Left ventricle myocardium inferior (tissue), 1 donor: ENCODE measurements at places on chromosomes 1 and 21.

DNA sequence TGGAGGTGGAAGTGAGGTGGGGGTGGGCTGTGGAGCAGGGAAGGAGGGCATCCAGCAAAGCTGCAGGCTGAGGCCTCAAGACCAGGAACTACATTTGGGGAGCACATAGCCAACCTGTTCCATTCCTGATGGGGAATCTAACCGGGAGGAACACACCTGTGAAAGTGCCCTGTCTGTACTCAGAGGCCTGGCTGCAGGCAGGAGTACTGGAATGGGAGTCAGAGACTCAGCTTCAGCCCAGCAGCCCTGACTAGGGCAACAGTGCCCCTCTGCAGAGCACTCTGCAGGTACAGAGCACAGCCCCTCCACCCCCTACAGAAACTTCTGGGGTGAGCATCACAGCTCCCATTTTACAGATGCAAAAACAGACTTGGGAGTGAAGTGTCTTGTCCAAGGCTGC lies 126.4 kb downstream of the DMRTB1 start:
- H3K27ac ChIP-seq, result no peak overlapping the region
- H3K4me3 ChIP-seq, result no peak overlapping the region

- no peak overlapping the region for H3K4me3 ChIP-seq
- H3K27ac ChIP-seq, result no peak overlapping the region
- H3K27me3 ChIP-seq, result peaks cover 83% of the 10 kb centered on the region
- H3K36me3 ChIP-seq, result no peaks in the 10 kb centered on the region
- no peaks in the 10 kb centered on the region for H3K4me1 ChIP-seq
These were observed 553.6 kb downstream of the PTPRU start for GRCh38 chr1:29789910-29790247.

DNA sequence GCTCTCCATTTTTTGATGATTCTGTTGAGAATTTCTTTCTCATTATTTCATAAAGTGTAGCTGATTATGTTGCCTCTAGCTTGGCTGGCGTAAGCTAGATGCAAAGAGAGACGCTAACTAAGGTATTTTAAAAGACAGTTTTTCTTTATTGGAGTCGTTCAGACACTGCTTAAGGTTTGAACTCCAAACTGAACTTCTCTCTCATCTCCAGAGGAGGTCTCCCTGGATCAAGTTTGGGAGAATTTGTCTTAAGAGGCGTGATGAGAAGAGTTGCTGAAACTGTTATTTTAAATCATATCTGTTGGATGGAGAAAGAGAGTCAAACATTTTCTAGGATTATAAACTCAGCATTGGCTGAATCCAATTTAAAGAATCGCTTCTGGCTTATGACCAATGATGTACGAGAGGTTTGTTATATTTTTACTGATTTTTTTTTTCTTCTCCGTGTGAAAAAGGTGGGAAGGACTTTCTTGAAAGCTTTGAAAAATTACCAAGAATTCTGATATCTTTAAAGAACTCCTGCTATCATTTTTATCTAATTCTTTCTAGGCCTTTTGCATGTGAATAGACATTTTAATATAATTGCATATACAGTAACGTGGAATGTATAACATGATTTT lies 34.0 kb downstream of the MAP3K7CL start:
- DNase-seq, result no peak
- no peaks in the 10 kb centered on the region for H3K27me3 ChIP-seq
- H3K4me3 ChIP-seq, result no peak overlapping the region
- peaks cover 25% of the 10 kb centered on the region for H3K4me1 ChIP-seq
- no peaks in the 10 kb centered on the region for H3K36me3 ChIP-seq
- H3K27ac ChIP-seq, result peak overlapping the region; percentile 70

DNA sequence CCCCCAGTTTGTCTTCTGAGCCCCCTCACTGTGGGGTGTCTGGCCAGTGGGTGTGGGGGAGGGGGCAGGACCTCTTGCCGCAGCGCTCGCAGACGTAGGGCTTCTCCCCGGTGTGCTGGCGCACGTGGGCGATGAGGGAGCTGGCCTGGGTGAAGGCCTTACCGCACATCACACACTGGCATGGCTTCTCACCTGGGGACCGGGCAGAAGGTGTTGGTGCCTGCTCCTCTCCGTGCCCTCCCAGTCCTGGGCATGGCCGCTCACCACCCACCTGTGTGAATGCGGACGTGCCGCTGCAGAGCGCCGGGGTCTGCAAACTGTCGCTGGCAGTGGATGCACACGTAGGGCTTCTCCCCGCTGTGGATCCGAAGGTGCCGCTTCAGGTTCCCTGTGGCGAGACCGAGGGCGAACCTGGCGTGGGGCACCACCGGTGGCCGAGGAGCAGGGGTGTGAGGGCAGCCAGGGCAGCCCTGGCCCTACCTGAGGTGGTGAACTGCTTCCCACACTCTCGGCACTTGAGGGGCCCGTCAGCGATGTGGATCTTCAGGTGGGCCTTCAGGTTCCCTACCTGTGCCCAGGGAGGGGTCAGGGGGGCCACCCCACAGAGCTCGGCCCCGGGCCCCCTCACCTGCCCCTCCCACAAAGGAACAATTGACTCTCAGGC lies 32.4 kb downstream of the ZBTB17 start:
- no peaks in the 10 kb centered on the region for H3K27me3 ChIP-seq
- H3K36me3 ChIP-seq, result peaks cover 96% of the 10 kb centered on the region
- DNase-seq, result no peak
- no peak overlapping the region for H3K27ac ChIP-seq
- H3K4me1 ChIP-seq, result peaks cover 20% of the 10 kb centered on the region

GRCh38 chr1:44242746-44243145 lies 29.5 kb downstream of the DMAP1 start:
- no peaks in the 10 kb centered on the region for H3K27me3 ChIP-seq
- peaks cover 27% of the 10 kb centered on the region for H3K4me1 ChIP-seq
- H3K36me3 ChIP-seq, result peaks cover 16% of the 10 kb centered on the region
- DNase-seq, result no peak
- H3K27ac ChIP-seq, result no peak overlapping the region

DNA sequence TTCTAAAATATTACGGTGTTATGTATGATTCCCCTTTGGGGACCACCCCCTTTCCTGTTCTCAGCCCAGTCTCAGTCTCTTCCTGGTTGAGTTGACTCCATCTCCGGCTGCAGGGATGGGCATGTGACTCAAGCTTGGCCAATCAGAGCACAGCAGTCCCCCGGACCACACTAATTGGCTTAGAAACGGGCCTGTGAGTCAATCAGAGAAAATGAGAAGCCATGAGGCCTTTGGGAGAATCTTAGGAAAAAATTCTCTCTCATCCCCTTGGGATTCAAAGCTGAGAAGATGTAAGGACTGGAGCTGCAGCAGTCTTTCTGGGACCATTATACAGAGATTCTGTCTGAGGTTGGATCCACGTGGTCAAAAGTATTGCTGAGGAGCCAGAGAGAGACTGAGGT lies 10.7 kb upstream of the FHAD1 start:
- H3K36me3 ChIP-seq, result no peaks in the 10 kb centered on the region
- H3K27ac ChIP-seq, result no peak overlapping the region
- H3K4me3 ChIP-seq, result no peak overlapping the region
- DNase-seq, result no peak
- no peaks in the 10 kb centered on the region for H3K4me1 ChIP-seq
- peaks cover 15% of the 10 kb centered on the region for H3K27me3 ChIP-seq

- no peaks in the 10 kb centered on the region for H3K27me3 ChIP-seq
- DNase-seq, result no peak
- no peaks in the 10 kb centered on the region for H3K4me1 ChIP-seq
- no peak overlapping the region for H3K27ac ChIP-seq
These were observed 131.6 kb downstream of the LHX8 start for GRCh38 chr1:75265792-75266191.
